Gastroesophageal sphincter (tissue), 4 donors: ENCODE measurements at places on chromosomes 16 and 17. TPM values are rescaled to one million over a fixed set of nuclear protein-coding genes. Genes with fewer than 3 reads are reported as not detected.

- no peak for ATAC-seq
These were observed 16.2 kb upstream of the KLHDC4 start for GRCh38 chr16:87782033-87782432.

GRCh38 chr17:31722251-31723056, 136.6 kb downstream of the COPRS start:
- peak; percentile 73 for ATAC-seq

DNA sequence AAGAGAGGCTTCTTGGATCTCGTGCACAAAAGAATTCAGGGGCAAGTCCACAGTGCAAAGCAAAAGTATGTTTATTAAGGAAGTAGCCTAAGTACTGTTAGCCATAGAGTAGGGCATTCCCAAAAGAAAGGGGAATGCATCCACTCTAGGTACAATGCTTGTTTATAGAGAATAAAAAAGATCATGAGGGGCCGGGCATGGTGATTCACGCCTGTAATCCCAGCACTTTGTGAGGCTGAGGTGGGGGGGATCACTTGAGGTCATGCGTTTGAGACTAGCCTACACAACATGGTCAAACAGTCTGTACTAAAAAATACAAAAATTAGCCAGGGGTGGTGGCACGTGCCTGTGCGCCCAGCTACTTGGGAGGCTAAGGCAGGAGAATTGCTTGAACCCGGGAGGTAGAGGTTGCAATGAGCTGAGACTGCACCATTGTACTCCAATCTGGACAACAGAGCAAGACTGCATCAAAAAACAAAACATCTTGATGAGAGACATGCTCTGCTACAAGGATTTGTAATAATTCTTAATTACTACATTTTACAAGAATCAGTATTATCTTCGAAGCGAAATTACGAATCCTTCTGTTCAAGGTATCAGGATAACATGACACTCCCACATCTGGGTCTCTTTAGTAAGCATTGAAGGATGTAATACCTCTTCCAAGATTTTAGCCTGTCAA, 191.6 kb downstream of the CPPED1 start:
- ATAC-seq = no peak

GRCh38 chr16:14119799-14120198, 48.7 kb downstream of the MRTFB start:
- no peak for ATAC-seq

GRCh38 chr17:40017422-40018080, 2.3 kb downstream of the CSF3 start:
- ATAC-seq = no peak

DNA sequence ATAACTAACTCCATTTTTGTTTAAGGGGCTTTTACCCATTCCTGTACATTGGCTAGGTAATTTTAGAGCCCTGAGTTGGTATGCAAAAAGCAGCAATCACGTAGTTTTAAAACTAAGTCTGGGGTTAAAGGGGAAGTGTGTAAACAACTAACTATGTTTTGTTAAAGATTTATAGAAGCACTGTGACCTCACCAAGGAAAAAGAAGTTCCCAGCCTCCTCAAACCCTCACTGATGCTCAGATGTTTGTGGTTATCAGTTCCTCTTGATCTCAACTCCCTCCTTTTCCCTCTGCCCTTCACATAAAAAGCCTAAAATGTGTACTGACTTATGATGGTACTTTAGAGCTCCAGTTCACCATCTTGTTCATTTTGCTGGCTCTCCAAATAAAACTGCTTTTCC, 119.9 kb upstream of the IRX6 start:
- no peak for ATAC-seq

AANAT gene
- not detected for total RNA-seq

DNA sequence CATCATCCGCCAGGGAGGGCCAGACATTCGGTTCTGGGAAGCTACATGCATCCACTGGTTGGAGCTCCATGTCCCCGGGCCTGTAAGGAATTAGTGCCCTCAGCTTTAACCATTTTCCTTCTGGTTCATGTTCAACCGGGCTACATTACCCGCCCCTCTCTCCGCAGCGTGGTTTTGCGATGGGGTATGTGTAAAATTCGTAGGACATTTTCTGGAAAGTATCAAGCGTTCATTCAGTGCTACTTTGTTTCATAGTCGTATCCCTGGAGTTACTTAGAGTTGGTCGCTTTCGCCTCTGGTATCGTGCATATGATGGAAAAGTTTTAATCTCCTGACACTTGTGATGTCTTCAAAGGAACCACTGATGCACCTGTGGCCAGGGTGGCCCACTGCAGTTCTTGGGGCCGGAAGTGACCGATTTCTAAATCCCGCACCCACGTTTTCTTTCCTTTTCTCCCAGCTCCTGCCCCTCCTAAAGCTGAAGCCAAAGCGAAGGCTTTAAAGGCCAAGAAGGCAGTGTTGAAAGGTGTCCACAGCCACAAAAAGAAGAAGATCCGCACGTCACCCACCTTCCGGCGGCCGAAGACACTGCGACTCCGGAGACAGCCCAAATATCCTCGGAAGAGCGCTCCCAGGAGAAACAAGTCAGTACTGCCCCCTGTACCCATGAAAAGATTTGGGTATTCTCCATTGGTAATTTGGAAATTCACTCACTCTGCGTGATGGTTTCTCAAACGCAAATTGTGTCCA, 637 bp downstream of the RPL23A start:
- no peak for ATAC-seq

SBK1 gene
- total RNA-seq = not detected

DNA sequence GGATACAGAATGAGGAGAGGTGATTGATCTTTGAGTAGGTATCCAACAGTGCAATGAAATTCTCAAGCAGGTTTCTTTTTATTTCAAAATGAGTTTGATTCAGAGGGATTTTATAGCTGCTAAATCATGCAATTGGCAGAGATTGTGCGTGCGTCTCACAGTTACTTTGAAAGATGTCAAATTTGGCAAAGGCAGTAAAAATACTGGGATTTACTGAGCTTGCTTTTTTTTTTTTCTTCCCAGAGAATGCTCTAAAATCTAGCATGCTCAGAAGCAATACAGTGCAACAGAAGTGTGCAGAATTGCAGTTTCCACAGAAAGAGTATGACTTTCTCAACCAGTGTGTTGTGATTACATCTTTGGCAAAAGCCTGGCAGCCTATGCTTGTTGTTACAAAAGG, 410.7 kb upstream of the GOT2 start:
- no peak for ATAC-seq

DHRS7C gene
- not detected for total RNA-seq

GRCh38 chr16:768428-768827, 7.9 kb downstream of the MSLN start:
- ATAC-seq = no peak

DNA sequence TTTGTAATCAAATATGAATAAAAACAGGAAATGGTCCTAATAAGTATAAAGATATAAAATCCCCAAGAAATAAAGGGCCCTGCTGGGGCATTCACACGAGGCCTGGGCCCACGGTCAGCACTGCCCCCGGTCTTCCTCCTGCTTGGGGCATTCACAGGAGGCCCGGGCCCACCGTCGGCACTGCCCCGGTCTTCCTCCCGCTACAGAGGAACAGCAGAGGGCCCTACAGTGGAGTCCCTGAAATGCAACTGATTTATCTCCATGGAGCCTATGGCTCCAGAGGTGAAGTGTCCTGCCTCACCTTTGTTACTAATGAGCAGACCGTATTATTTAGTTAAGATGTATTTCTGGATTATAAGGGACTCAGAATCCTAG, 46.5 kb downstream of the MAP1LC3B start:
- ATAC-seq = no peak

CTRB1 gene
- total RNA-seq = not detected

CNGB1 gene
- 0.15 TPM for total RNA-seq

- ATAC-seq = no peak
These were observed 6.2 kb downstream of the MAP3K14 start for GRCh38 chr17:45310380-45311324.

CALB2 gene
- not detected for total RNA-seq

EME1 gene
- total RNA-seq = not detected

DNA sequence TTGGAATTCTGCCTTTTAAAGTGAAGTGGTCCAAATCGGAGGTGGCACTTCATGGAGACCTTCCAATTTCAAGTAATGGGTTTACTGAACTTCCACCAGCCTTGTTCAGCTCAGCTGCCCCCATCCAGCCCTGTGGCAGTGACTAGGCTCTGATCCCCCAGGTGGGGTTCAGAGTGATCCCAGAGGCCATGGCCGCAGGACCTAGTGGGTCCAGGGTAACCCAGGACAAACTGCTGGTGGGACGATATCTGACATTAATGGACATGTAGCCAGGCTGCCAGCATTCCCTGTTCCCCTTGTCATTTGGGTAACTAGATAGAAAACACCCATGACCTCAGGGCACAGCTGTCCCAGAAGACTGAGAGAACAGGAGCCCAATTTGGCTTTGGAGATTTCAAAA, 209.9 kb downstream of the GSG1L start:
- no peak for ATAC-seq

CYGB gene
- 21.7 TPM for total RNA-seq

CCL15 gene
- not detected for total RNA-seq

- no peak for ATAC-seq
These were observed 141.1 kb upstream of the HS3ST2 start for GRCh38 chr16:22672830-22673210.

FBXW10 gene
- total RNA-seq = not detected

GRCh38 chr16:814974-815373, 14.4 kb upstream of the GNG13 start:
- no peak for ATAC-seq

DNA sequence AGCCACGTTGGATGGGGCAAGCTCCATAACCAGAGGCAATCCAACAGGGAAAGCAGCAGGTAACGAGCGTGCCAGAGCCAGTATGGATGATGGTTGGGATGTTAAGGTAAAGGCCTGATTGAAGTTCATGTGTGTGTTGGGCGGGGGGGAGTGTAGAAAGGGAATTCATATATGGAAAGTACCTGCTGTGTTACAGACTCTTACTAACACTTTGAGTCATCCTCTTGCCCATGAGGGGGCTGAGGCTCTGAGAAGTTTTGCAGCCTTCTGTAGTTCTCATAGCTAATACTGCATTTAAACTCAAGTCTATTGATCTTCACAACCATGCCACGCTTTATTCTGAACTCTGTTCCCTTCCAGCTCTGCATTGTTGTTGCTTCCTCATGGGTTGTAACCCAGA, 28.5 kb downstream of the SYCE1L start:
- no peak for ATAC-seq

GPR142 gene
- 1.1 TPM for total RNA-seq

DNA sequence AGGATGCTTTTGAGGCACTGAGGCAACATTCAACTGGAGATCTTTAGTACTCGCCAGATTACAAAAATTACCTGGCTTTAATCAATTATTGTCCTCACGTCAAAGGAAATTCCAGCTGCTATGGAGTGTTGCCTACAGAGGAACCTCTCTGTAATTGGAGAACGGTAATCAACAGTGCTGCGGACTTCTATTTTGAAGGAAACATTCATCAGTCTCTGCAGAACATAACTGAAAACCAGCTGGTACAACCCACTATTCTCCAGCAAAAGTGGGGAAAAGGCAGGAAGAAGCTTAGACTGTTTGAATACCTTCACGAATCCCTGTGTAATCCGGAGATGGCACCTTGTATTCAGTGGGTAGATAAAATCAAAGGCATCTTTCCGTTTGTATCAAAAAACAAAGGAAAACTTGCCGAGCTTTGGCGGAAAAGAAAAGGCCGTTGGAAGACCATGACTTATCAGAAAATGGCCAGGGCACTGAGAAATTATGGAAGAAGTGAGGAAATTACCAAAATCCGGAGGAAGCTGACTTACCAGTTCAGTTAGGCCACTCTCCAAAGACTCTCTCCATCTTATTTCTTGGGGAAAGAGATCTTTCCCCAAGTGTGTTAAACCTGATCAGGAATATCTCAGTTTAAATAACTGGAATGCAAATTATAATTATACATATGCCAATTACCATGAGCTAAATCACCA, 3.0 kb downstream of the SLC35G3 start:
- no peak for ATAC-seq
